ENCODE measurements at places on chromosomes 3 and 15.
A peak's percentile ranks its signal among the peaks of the same experiment; 100 is the strongest.

DNA sequence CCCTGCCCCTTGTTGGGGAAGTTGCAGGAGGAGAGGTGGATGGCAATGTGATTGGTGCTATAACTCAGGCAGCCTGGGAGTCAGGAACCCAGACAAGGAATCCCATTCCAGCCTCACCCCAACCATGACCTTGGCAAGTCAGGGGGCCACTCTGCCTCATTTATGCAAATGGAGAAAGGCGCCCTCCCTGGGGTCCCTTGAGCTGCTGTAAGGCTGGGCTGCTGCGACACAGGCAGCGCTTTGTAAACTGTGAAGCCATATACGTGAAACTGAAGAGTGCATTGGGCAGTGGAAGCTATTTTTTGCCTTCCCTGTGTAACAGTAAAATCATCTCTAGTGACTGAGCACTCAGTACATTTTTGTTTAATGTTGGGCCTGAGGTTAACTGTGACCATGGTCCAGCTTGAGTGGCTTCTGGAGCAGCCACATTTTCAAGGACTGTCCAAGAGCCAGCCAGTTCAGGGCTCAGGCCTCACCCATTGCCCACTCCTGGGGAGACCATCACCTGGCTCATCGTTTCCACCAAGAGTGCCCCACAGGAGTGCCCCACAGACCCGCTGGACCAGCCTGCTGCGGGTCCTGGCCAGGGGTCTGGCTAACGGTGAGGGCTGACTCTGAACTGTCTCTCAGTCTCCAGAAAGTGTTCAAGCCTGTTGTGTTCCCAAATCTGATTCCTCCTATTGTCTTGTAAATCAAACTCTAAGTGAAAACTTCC lies 27.9 kb downstream of the KIF7 start:
- DNase-seq = no peak

DNA sequence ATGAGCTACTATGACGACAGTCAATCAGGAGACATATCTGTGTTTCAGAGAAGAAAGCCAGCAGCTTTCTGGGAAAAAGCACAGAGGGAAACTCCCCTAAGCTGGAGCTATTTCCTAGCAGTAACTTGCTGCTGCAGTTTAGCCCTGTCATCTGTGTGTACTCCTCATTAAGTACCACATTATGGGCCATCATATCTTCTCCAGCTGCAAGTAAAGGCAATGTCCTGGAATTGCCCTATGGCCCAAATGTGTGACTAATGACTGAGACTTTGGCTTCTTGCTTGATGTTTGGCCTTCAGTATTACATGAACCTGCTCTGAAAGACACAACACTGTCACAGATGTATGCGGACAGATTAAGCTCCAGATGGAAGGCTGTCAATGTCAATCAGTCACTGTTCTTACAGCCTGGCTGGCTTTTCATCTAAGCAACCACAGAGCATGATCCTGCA lies 190.8 kb downstream of the FHIT start:
- DNase-seq = no peak

DNA sequence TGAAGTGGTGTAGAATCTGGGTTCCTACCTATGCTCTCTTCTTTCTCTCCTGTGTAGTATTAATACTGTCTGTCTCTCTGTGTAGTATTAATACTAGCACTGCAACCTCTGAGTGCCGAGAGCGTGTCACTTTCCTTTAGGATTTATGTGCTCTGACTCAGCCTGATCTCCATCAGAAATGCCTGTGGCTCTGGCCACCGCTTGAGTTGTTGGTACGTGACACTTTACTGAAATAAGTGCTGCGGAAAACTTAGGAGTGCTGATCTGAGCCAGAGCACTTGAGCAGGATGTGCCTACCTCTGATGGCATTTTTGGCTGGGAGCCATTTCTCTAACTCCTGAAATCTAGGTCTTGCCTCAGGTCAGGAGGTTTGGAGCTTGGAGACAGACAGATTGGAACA lies 807.4 kb downstream of the SQOR start:
- no peak for DNase-seq

DNA sequence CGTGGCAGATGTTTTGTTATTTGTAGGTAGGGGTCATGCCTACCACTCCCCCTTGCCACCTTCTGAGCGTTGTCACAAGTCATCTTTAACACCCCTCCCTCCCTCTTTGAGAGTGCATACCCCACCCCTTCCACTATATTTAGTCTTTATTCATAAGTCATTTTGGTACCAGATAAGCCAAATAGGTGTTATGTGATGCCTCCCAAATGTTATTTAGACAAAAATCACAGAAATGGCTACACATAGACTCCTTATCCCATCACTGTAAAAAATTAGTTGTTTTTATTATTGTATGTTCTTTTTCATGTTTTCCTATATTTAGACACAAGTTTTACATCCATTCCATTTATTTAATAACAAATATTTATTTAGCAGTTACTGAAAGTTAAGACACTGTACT lies 93.1 kb downstream of the IL1RAP start:
- no peak for DNase-seq

DNA sequence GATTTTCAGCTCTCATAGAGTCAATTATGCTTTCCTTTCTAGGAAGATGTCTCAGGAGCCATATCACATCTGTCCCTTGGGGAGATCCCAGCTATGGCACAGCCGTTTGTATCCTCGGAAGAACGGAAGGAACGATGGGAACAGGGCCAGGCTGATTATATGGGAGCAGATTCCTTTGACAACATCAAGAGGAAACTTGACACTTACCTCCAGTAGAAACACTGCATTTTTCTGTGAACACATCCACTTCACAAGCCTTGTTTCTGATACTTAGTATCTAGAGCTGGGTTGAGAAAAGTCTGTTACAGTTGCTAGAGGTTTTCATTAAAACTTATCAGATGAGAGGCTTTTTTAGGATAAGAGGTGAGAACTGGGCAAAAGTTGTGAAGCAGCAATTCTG lies 35.4 kb downstream of the GYG1 start:
- DNase-seq = no peak

DNA sequence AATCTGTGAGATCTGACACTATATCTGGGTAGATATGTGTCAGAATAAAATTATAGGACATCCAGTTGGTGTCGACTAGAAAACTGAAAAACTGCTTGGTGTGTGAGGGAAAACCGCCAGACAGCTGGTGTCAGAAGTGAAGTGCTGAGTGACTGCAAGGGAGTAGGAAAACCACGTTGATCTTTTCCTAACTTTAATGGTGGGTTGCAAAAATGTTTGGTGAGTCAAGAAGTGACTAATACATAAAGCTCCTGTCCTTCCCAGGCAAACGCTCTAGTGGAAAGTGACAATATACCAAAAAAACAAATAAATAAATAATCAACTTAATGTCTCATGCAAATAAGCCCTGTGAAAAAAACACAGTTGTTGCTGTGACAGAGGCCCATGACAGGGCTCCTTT lies 7.3 kb upstream of the CD96 start:
- no peak for DNase-seq

DNA sequence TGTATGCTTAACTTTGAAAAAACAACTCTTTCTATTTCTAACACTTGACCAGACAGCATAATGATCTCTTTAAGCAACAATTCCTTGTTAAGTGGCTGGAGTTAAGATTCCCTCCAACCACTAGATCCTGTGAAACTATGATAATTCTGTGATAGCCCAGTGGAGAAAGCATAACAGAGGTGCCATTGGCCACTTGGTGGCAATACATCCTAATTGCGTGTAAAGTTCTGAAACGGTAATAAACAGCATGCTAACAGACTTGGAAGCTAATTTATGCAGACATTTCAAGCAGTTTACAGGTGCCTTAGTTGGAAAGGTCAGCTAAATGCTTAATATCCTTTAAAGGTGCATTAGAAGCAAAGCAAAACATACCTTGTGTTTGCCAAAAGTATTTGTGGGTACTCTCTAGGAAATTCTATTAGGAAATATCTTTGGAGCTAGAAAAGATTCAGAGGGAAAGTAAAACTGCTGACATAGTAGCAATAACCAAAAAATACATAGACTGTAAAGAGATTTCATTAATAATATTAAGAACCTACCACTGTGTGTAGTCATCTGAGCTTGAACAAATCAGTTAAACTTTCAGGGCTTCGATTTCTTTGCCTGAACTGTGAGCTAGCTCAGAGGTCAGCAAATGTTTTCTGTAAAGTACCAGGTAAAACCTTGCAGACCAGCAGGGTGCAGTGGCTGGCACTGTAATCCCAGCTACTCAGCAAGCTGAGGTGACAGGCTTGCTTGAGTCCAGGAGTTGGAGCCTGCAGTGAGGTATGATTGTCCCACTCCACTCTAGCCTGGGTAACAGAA lies 19.0 kb upstream of the CSTA start:
- DNase-seq = no peak

- DNase-seq = no peak
Measured at GRCh38 chr15:29978411-29979382, 104.1 kb upstream of the GOLGA8J start.

DNA sequence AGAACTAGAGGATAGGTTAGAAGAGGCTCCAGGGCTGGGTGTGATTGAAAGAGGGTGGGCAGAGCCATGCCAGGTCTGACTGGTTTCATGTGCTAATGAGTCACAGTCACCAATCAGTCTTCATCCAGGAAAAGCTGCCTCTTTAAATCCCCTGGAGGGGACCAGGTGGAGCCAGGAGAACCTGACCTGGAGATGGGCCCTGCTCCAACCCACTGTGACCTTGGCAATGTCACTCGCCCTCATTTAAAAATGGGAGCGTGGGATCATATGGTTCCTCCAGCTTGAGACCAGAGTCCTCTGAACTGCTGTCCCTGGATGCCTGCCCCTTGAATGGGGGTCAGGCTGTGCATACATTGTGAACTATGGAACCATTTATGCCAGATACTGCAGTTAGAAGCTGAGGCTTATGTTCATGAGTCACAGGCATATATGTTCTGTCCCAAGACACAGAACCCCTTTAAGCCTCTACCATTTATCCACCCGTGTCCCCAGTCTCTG lies 23.0 kb downstream of the HES1 start:
- DNase-seq = no peak

- DNase-seq = no peak
Measured at GRCh38 chr3:71045917-71046282, 537.6 kb downstream of the FOXP1 start.

DNA sequence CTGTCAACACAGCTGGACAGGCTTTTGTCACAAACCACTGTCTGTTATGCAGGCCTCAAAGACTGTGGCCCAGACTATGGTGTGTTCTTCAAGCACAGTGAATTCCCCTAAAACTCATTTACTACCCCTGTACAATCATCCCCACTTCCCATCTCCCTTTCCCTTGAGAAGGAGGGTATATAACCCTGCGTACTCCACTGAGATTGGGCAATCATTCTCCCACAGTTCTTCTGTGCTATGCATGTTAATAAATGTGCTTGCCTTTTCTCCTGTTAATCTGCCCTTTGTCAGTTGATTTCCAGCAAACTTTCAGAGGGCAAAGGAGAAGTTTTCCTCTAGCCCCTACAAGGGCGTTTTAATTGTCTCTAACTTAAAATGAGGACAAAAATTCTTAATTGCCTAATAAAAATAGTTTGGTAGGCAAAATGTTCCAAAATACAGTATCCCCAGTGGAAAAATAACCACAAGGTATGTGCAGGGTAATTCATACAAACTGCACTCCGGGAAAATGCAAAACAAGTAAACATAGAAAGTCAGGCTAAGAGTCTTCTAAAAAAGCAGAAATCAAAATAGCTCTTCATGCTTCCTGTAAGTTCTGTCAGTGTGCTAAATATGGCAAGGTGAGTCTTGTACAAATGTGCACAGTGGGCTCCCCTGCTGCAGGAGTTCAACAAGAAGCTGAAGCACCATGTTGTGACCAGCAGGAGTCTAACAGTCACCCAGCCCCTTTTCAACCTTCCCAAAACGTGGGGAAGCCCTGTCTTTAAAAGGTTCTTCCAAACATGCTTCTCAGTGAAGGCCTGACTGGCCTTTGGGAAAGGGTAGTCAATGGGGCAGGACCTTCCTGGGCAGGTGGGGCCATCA lies 10.2 kb downstream of the ATP10A start:
- no peak for DNase-seq

- DNase-seq = no peak
Measured at GRCh38 chr3:127411083-127411727, 123.4 kb upstream of the PRR20G start.

DNA sequence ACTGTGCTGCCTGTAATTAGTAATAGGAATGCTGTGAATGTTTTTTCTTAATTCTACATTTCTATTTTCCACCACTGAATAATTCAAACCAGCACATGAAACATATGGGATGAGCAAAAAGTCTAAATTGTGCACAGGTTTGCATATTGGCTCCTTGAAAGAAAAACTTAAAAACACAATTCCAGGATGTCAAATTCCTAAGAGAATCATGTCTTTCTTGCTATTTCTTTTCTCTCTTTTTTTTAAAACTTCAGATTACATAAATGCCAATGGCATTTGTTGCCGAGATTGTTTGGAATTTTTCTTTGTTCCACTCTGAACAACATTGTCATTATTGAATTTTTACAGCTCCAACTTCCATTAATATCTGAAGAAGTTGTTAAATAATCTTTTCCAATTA lies 60.8 kb downstream of the VGLL3 start:
- no peak for DNase-seq

DNA sequence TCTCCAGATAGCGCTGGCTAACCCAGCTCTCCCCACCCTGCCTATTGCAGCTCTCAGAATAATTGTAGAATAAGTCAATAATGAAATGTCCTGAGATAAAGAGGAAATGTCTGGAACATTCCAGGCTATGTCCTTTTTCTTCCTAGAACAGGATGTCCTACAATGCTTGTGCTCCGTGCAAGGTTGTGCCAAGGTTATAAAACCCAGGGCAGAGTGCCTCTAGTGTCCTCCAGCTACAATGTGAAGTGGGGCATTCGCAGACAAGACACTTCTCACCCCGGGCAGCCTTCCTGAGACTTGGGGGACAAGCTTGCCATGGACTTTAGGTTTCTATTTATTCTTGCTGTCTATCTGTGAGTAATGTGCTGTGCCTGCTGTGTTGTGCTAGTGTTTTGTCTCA lies 900.6 kb downstream of the TUSC7 start:
- DNase-seq = no peak

DNA sequence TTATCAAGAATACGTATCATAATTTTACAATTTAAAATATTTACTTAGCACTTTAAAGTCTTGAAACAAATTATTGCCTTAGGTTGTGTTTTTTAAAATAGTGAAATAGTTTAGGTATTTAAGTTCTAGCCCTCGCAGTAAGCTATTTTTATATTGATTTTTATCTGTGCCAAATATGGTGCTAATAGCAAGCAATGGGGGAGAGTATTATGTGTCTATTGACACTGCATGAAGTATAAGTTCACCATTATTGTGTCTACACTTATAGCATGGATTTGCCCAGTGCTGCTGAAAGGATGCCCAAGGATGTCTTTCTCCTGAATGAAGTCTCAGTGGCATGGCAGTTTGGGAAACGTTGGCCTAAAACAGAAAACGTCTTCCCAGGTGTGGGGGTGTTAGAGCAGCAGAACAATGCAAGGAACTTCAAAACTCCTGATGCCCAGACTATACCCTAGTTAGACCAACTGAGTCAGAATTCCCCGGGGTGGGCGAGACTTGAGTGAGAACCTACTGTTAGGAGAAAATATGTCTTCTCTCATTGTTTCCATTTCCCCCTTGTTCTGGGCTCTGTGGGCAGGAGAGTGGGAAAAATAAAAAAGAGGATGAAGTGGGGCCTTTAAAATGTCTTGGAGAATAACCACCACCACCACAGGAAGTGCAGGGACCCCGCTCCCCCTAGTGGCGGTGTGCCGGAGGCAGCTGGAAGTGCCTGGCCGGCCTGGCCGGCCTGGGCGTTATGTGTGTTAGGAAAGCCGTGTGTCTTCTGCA lies 104.2 kb upstream of the SLC7A14 start:
- DNase-seq = peak; percentile 69

- peak; percentile 78 for DNase-seq
Measured at GRCh38 chr3:56468184-56469106, at the start of gene ERC2. Gene ERC2 (minus strand): TSS chr3:56468467.
